ENCODE measurements at places on chromosomes 6 and 20. TPM values are rescaled to one million over a fixed set of nuclear protein-coding genes. Genes with fewer than 3 reads are reported as not detected.

DNA sequence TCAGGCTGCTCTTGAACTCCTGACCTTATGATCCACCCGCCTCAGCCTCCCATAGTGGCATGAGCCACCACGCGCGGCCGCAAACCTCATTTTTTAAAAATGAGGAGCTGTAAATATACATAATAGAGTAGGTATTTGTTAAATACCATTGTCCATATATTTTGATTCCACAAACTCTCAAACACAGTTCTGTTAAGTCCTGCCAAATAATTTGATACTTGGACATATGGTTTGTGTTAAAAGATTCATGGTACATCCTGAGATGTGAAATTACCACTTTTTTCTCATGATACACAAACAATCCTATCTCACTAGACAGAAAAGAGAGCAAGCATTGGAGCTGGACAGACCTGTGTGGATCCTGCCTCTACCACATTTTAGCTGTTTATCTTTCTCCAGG lies 334.1 kb upstream of the KCNQ5 start:
- no peak for DNase-seq

DNA sequence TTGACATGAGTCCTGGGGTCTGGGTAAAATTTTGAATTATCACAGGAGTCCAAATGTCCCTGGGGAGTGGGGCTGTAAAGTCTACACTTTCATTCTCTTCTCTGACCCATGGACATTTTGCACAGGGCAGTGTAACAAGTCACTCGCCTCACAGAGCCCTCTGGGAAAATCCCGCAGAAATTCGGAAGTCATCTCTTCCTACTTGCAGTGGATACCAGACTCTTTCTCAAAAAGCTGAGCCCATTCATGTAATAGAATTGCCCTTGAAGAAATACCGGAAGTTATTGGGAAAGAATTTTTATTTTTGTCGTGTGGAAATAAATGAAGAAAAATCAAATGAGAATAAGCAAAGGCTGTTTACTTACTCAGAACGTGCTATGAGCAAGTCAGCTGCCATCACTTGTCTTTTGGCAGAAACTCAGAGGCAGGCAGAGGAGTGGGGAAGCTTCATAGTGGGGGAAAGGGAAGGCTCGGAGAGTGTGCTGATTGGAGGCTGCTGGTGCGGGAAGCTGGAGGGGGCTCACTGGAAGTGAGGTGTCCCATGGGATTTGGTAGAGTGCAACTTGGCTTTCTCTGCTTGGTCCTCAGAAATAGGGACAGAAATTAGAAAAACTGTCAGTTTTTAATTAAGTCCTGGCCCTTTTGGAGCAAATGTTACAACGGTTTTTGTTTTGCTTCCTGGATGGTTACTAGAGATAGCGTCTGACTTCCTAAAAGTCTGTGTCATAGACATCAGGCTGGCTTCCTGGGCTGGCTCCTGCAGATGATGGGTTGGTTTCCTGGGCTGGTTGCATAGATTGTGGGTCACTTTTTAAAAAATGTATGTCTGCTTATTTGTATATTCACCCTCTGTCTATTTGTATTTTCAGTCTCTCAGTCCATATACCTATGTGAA lies 79.8 kb upstream of the EEF1E1 start:
- no peak for DNase-seq

DNA sequence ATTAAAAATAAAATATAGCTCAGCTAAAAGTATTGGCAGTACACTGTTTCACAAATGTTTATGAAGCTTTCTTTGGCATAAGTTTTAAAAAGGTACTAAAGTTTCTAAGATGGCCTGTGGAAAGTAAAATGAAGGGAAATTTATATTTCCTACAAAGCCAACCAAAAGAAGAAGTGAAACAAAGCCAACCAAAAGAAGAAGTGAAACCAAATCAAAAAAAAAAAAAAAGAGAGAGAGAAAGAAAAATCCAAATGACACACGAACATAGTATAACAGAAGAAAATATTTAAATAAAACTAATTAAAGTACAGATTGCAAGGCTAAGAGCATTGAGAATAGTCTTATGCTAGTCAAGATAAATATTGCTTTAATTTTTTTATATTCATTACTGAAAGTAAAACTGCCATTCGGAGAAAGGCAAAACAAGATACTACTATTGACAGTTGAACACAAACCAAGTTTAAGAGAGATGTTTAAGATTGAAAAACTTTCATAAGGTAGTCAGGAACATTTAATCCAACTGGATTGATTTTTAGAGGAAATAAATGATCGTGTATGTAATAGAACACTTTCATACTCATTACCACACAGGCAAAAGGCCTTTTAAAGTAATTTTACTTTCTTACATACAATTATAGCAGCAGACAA lies 12.8 kb upstream of the KHDRBS2 start:
- no peak for DNase-seq

GRCh38 chr6:130882370-130882769 lies 55.2 kb downstream of the SMLR1 start:
- no peak for DNase-seq

GRCh38 chr6:112036088-112036637 lies 17.7 kb upstream of the CCN6 start:
- no peak for DNase-seq

GRCh38 chr6:107105511-107106116 lies 9.7 kb downstream of the BEND3 start:
- DNase-seq: no peak

DNA sequence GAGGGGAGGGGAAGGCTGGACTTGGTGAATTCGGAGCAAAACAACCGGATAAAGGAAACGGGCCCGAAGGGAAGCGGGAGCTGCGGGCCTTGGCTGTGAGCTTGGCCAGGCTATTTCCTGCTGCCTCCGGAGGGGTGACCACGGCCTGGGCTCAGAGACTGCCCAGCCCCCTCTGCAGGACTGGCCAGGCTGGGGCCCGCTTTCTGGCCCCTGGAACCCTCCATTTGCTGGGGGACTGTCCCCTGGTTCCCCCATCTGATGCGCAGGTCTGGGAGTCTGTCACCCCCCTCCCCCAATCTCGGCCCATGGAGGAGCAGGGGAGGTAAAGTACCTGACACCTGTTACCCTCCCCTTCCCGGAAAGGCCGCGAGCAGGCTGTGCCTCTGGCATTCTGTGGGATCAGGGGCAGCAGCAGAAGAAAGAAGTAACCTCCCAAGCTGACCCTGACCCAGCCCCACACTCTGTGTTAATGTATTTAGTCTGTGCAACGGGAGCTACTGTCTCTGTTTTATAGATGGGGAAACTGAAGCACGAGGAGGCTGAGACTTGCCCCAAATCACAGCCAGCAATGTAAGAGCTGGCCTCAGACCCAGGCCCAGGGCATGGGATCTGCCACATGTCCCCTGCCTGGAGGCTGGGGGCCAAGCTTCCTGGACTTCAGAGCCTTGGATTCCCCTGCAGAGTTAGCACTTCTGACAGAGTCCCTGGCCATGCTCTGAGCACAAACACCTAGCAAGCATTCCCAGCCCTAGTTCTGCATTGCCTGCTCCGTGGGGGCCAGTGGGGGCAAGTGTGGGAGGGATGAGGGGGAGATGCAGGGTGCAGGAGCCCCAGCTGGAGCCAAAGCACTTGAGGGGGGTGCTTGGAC lies 3.5 kb downstream of the C20orf204 start:
- DNase-seq: no peak

DNA sequence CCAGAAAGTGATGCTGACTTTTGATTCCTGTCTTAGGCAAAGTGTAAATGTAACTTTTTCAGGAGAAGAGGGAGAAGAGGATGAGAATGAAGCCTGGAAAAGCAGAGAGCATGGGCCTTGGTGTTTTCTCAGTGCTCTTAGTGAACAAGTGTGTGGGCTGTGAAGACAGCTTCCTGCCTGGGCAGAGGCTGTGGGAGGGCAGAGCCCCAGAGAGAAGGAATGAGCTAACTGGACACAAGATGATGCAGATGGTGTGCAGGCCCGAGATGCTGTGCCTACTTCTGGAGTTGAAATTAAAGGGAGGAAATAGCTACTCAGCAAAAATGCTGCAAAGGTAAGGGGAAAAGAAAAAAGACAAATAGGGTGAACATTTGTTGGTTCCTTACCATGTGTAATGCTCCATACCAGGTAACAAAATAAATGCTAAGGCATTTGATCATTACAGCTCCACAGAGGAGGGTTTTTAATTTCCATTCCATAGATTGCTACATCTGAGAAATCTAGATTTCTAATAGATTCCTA lies 87.0 kb upstream of the CEP162 start:
- DNase-seq: no peak

GRCh38 chr20:18729231-18729825 lies 84.3 kb upstream of the SCP2D1 start:
- DNase-seq: no peak

The TRDN gene
- polyA plus RNA-seq: 0.09 TPM
